ENCODE measurements at places on chromosomes 11 and 22. TPM values are rescaled to one million over a fixed set of nuclear protein-coding genes. Genes with fewer than 3 reads are reported as not detected.
A peak's percentile ranks its signal among the peaks of the same experiment; 100 is the strongest.

Gene SORL1
- 0.36 TPM for total RNA-seq

Gene BACE1
- total RNA-seq = 45.6 TPM

DNA sequence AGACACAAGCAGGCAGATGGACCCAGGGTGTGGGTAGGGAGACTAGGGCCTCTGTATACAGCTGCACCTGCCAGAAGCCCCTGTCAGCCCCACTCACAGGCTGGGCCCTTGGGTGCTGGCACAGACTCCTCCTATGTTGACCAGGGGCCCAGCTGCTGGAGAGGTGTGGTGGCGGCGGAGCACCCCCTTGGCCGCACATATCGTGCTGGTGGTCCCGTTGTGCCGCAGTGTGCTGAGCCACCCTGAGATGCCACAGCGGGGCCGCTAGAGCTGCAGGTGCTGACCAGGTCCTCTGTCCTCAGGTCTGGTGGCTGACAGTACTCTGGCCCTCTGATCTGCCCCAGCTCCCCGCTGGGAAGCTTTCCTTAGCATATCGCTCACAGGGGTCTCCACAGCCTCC, 30.2 kb upstream of the B3GAT1 start:
- DNase-seq = peak; percentile 42

DNA sequence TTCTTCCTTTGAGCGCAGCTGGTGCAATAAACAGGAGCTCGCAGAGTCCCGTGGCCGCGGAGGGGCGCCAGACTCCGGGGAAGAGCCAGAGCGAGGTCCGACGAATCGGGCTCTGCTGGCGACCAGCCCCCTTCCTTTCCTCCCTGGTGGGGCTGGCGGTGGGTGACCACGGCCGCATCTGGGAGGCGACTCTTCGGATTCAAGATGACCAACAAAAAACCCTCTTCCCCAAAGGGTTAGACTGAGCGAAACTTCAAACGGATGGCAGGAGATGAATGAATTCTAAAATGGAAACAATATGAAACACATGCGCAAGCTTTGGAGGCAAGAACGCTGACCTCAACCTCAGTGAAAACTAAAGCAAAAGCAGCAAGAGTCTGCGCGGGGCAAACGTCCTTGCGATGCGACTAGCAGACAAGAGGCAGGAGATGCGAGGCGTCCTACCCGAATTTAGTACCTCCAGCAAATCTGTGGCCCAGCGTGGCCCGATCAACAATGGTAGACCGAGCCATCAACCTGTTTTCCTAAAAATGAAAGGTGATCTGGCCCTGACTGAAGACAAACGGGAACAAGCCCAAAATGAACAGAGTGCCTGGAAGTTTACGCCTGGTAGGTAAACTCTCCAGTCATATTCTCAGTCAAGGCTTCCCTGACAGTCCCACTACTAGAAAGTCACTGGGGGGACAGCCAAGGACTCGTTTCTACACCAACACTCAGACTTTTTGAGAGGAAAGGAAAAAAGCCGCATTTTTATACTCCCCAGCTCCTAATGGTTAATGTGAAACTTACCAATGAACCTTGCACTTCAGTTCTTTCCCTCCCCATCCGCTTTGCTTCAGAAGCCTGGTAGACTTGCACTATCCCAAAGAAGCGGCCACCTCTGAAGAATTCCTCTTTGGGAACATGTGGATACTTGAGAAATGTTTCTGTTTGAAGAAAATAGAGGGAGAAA, 11.6 kb downstream of the MMP3 start:
- DNase-seq = peak; percentile 57

DNA sequence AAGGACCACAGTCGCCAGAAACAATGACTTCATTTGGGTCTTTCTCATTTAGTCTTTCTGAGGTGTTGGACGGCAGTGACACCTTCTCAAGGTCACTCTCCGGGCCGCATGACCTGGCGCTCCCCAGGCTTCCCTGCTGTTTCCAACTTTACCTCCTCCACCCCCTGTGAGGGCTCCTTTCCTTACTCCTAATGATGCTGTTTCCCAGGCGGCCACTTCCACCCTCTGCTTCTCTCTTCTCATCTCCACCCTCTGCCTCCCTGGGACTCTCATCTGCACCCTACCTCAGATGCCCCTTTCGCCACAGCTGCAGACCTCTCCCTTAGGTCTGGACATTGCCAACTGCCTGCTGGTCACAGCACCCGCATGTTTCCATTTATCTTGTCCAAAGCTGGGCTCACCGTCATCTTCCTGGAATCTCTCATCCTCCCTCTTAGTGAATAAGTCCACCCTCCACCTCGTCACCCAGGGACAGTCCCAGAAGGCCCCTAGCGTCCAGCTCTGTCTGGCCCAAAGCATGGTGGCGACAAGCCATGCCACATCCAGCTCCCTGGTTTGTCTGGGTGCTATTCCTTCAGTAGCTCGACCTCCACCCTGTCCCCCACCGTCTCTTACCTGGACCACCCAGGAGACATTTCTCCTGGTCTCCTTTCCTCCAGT, 113.8 kb downstream of the BUD13 start:
- no peak for DNase-seq

DNA sequence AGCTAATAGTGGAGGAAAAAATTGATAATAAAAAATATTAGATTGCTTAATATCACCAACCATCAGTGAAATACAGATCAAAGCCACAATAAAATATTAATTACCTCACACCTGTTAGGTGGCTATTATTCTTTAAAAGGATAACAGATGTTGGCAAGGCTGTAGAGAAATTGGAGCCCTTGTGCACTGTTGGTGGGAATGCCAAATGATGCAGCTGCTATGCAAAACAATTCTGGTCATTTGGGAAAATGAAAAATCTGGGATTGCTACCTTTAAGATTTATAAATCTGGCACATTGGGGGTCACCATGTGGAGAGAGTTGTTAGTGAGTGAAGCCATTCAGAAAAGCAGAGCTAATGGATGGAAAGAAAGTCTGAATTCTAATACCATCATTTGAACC, 143.4 kb downstream of the FCHSD2 start:
- DNase-seq = no peak

GRCh38 chr11:36817336-36817965, 219.4 kb upstream of the RAG2 start:
- DNase-seq = peak; percentile 14

DNA sequence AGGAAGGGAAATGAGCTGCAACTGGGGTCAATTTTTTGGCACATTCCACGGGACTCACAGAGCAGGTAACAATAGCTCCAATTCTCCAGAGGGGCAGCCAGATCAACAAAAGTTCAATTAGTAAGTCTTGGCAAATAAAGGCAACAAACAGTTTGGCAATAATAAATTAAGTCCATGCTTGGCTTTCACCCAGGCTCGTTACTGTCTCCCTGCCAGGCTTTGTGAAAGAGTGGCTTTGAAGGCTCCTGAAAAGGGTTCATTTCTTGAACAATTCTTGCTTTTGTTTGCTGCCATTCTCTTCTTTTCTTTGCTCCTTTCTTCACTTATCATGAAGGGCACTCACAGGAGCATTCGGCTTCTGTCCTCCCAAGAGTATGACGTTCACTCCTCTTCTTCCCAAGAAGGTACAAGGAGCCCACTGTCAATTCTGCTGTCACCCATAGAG, 123.3 kb downstream of the APIP start:
- DNase-seq = no peak

- DNase-seq = no peak
Observed at GRCh38 chr11:92685049-92685448, 284.4 kb upstream of the MTNR1B start.

DNA sequence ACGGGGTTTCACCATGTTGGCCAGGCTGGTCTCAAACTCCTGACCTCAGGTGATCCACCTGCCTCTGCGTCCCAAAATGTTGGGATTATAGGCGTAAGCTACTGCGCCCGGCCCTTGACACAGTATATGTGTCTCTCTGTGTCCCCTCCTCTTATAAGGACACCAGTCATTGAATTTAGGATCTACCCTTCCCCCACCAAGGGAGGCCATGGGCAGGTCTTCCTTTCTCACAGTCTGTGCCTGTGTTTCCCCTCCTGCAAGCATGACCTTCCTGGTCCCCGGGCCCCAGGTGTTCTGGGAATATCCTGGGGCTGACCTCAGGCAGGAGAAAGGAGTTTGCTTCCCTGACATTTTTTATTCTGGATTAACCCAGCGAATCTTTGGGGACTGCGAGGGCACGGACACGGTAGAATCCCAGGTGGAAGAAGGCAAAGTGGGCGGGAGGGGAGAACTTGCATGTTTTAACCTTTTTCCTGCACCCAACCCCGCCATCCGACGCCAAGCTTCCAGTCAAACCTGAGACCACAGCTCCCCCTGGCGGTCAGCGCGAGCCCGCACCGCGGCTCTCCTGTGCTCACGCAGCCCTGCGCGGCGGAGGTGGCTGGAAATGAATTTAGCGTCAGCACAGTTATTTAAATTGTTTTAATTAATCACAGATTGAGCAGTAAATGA, 42.1 kb upstream of the ISX start:
- DNase-seq = peak; percentile 82

DNA sequence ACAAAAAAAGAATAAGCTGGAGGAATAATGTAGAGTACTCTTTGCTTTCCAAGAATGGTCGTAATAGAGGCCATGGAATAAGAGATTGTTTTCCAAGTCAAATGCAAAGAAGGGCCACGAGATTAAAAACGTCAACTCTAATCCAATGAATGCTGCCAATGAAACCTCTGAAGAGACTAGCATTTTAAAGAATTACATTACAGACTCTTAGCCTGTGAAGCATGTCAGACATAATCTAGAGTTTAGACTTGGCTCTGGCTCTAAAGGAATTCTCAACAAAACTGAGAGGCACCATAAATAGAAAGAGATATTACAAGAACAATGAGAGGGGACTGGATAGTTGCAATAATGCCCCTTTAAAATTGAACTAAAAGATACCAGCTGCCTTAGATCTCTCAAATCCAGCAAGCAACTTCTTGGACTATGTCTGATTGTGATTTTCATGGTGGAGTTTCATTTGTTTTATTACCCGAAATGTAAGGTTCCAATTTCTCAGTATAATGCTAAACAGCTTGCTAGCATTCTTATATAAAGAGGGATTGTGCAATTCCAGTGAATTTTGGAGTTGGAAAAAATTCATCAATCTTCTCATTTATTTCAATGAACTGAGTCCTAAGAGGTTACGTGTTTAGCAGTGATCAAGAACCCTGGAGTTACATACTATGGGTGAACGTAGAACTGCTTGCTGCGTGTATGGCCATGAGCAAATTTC, 5.6 kb downstream of the ETS1 start:
- DNase-seq = no peak

DNA sequence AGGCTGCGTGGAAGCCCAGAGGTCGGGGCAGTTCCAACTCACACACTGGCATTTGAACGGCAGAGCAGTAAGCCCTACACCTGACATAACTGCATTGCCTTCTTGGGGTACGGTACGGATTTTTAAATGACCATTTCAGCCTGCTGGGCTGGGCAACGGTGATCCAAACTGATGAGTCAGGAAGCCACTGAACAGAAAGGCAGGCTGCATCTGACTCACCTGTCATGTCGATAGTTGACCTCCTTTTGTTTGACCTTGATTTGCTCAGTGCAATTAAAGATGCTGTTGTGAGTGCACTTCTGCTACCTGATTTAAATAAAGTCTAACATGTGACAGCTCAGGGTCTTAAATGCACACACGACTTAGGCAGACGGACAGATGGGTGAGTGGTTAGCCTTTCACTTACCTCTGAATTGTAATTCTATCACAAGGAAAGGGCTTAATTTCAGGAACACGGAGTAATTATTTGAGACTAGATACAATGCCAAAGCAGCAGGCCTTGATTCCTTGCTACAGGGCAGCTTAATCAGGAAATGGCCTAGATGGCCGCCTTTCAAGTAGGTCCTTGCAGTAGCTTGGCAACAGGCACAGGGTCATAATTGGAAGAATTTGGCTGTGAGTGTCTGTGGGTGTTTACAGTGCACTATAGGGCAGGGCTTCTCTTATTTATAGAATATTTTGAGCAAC, 52.2 kb downstream of the BMAL1 start:
- DNase-seq = no peak

GRCh38 chr22:28009272-28009827, 90.3 kb upstream of the PITPNB start:
- DNase-seq = peak; percentile 98

DNA sequence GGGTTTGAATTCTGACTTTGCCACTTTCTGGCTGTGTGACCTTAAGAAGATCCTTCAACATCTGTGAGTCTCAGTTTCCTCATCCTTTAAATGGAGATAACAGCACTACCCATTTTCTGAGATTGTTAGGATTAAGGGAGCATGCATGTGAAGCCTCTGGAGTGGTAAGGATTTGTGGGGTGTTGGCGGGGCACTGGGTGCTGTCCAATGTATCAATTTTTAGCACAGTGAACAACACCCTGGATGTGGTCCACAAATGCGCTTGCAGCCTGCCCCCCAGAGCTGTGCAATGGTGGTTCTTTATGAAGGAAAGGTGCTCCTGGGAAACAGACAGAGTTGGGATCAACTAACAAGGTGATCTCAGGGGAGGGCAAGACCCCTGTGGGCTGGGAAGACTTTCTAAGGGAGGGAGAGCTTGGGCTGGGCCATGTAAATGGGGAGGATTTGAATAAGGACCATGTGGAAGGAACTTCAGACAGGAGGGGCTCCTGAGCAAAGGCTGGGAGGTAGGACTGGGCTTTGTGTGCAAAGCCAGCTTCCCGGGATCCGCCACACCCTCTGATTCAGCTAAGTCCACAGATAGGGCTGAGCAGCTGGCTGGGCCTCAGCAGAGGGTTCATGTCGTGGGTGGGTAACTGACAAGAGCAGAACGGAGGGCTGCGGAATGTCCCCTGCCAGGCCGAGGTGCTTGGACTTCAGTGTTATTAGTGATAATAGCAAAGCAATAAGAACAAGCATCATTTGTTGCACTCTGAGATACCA, 22.7 kb upstream of the RASD2 start:
- peak; percentile 87 for DNase-seq

DNA sequence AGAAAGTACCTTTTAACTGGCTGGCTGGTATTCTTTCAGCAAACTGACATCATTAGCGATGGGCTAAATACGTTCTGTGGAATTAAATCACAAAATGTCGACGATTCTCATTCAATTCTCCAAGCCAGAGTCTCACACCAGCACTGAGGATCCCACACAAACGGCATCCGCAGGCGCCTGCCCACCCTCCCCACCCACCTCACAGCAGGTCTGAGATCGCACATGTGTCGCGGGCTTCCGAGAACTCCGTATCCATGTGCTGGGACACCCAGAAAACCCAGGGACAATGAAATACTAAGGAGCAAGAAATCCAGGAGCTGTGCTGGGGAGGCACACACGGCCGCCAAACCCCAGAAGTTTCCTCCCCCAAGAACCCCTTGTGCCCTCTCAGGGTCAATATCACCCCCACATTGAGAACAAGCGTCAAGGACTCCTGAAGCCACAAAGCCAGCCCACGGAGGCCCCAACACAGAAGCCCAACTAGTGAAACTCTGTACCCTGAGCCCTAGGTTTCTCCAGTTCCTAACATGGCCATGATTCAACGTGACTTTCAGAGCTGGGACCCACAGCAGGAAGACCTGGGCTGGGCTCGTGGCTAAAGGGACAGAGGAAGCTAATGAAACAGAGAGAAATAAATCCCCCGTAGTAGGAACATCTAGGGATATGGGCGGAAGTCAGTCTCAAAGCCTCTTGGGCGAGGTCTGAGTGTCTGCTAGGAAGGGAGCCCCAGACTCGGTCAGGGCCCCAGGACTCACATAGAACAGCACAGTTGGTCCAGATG, 8.0 kb downstream of the TOLLIP start:
- peak; percentile 72 for DNase-seq

GRCh38 chr11:35138606-35138942, 397 bp upstream of the CD44 start:
- no peak for DNase-seq
